ENCODE measurements at places on chromosomes 1 and 21.

DNA sequence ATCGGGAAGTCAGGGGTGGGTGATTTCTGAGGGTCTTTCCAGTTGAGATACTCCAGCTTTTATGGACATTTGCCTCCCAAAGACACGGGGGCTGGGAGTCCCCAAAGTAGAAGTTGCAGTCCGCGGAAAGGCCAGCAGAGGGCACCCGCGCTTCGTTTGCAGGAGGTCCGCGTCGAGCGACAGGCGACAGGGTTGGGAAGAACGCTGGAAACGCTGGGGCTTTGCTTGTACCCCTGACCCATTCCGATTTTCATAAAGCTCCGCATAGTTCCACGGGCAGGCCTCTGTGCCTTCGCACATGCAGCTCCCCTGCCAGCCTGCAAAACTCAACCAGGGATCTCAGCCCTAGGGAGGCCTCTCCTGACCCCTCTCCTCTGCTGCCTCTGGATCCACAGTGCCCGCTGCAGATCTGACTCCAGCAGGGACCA is 44.2 kb upstream of the LAPTM5 start:
- DNase-seq = peak; percentile 79

DNA sequence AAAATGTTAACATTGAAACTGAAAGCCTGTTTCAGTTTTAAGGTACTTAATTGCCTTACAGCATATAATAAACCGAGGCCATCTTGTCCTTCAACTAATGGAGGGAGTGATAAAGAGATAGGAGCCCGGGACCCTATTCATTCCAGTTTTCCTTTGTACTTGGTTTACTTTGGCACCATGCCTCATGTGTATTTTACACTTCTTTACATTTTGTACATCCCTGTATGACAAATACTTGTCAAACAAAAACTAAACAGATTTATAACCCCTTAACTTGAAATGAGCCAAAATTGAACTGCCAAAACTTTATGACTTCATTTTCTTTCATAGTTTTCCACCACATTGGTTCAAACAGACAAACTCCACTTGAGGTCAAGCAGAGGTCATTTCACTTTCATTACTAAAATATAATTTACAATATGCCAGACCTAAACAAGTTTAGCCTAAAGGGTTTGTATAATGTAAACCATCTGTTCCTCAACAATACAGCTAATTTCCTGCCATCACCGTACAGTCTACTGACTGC is 30.9 kb upstream of the UBE2U start:
- DNase-seq = no peak

DNA sequence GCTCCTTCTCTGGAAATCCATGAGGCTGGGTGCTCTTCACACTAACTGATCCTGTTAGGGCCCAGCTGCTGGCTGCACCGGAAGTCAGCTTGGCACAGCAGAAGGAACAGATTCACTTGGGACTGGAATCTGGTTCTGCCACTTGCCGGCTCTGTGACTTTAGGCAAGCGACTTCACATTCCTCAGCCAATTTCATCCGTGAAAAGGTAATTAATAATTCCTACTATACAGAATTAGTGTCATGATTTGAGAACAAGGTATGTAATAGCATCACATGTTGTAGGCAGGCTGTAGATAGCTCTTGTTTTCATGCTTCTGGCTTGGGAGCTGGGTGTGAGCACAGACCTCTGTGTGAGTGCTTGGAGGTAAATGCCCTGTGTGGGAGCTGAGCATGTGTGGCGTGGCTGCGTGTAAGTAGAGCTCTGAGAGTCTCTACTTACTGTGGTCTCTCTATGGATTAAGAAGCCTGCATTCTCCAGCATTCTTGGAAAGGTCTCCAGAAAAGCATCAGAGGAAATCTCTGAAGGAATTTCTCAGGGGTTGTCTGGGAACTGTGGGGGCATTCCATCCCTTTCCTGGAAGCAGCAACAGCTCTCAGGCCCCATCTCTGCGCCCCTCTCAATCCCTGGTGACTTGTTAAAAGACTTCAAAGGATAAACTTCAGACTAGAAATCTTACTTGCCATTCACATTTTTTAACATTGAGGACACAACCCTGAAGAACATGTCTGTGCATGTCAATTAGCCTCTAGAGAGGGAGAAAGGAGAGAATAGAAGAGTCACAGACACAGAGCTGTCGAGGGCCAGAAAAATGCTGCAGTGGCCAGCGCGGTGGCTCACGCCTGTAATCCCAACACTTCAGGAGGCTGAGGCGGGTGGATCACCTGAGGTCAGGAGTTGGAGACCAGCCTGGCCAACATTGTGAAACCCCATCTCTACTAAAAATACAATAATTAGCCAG is 47.7 kb upstream of the PPM1J start:
- DNase-seq = no peak

DNA sequence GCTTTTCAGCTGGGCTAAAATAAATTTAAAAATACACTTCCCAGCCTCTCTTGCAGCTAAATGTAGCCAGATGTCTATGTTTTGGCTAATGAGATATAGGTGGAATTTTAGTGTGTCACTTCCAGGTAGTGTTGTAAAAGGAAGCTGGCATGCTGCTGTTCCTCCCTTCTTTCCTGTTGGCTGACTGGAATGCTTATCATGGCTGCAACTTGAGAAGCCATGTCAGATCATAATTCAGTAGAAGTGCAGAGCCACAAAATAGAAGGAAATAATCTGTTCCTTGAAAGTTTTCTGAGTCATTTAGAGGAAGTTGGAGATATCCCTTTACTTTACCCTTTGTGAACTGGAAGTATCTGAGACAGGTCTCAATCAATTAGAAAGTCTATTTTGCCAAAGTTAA is 10.9 kb upstream of the RBM15 start:
- DNase-seq = no peak

GRCh38 chr1:25657121-25657882 is 40.7 kb downstream of the MAN1C1 start:
- DNase-seq = no peak

DNA sequence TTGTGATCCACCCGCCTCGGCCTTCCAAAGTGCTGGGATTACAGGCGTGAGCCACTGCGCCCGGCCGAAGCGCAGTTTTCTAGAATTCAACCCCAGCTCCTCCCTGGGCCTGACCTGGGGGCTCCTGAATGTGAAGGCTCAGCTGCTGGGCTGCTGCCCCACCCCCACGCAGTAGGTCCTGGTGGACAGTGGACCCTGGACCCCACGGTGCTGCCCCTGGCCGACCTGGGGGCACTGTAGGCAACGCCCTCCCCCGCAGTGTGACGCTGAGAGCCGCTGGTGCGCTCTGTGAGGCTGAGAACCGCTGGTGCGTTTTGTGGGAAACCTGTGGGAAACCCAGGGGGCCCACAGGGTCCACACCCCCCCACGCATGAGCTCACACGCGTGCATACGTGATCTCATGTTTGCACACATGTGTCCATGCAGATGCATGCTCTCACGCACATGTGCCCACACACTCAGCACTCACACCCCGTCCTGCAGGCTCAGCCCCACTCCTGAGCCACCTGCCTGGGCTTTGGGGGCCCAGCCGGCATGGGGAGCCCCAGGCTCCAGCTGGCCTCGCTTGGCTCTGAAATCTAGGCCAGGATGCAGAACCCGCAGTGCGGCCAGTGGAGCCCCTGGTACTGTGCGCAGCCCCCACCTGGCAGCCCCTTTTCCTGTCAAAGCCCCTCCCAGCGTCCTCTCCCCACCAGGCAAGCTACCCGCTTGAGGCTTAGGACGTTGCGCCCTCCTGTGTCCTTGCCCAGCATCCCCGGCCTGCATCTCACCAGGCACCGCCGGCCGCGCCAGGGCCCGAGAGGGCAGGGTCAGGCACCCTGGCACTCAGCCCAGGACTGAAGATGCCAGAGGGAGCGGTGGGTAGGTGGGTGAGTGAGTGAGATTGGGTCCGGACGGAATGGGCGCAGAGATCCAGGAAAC is 67.7 kb downstream of the COL18A1 start:
- DNase-seq = no peak

DNA sequence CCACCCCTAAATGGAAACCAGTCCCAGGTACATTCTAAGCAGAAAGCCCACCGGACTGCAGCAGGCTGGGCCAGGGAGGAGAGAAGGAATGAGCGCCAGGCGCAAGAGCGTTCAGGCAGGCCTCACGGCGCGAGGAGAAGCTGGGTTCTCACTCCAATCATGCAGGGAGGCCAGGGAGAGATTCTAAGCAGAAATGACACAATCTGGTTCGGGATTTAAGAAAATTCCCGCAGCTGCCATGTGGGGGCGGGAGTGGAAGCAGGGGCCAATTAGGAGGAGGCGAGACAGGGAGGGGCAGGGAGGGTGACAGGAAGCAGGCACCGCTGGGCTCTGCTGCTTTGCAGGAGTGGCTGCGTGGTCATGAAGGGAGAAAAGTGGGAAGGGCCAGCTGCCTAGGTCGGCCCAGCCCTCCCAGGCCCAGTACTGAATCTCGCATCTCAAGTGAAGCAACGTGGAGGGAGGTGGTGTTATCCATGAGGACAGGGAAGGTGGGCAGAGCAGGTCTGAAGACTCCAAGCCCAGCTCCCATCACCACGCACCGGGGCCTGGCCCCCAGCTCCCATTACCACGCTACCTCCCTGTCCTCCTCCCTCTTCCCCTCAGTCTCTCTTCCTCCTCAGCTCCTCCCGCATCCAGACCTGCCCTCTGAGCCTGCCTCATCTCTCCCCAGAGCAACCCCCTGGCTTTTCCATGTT is 11.8 kb downstream of the NPHP4 start:
- no peak for DNase-seq

GRCh38 chr21:44815852-44816628 is 1.8 kb downstream of the SUMO3 start:
- DNase-seq = no peak

- DNase-seq = no peak
Measured at GRCh38 chr1:6799499-6799898, 14.2 kb downstream of the CAMTA1 start.

DNA sequence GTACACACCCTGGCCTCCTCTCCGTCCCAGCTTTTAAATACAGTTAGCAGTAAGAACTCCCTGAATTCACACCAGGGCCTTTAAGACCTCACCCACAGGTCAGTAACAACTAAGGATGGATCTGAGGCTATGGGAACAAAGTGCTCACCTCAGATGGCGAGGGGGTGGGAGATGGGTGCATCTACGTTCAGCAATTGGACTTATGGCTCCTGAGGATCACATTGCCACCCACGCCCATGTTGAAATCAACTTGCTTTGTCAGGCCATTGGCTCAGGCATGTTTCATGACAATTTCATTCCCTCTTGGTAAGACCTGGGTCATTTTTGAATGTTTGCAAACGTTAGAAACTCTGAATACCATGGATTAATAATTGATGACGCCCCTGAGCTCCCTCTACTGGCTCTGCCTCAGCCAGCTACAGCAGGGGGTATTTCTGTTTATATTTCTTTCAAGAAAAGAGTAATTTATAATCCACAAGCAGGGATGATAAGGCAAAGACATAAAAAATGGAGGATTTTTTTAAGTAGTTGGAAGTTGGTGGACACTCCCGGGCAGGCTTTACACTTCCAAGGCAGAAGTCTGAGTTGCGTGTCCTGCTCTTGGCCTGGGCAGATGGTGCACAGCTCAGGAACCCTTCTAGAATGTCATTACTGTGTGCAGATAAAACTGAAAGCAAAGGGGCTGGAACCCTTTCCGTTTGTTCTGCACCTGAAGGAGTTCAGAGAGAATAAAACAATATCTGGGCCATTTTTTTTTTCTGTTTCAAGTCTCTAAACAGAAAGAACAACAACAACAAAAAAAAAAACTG is 13.7 kb upstream of the LBR start:
- DNase-seq = peak; percentile 73

GRCh38 chr1:166479052-166479631 is 312.3 kb upstream of the FAM78B start:
- no peak for DNase-seq

GRCh38 chr1:164064501-164064900 is 494.5 kb upstream of the PBX1 start:
- no peak for DNase-seq

GRCh38 chr1:205840146-205840923 is 9.6 kb downstream of the PM20D1 start:
- DNase-seq = no peak

GRCh38 chr1:161227196-161227871 is 1.5 kb downstream of the TOMM40L start:
- peak; percentile 61 for DNase-seq

DNA sequence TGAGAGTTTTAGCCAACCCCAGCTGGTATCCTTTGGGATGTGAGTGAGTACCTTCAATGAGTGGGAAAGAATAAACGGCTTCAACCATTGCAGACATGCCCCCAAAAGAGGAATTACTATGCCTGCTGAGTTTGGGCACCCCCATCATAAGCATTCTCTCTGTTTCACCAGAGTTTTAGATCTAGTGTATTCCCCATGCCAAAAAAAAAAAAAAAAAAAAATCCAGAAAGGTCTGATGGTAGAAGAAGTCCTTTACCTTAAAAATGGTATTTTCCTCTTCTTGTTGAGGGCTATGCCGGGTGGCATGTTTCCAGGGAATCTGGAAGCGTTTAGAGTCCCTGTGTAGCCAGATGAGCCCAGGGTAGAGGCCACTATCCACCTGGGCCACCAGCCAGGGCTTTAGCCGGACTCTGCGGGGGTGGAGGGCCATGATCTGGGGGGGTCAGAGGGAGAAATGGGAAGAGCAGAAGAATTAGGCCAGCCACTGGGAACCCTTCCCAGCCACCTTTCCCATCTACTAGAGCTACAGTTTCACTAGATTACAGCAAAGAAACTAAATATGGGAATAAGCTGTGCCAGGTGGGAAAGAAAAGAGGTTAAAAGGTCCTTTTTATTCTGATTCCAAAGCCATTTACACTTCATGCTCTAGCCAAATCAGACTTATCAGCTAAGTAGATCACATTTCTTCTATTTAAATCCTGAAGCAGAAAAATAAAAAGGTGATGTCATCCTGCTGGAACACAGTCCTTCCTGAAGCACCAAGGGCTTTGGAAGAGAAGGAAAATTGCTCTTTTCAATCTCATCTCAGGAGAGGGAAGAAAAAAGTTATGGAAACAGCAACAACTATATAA is 4.7 kb downstream of the IRF6 start:
- DNase-seq = no peak

- no peak for DNase-seq
Measured at GRCh38 chr1:64308866-64309265, 105.4 kb downstream of the UBE2U start.

- no peak for DNase-seq
Measured at GRCh38 chr21:31133243-31133830, 95.1 kb upstream of the KRTAP19-8 start.

- DNase-seq = peak; percentile 32
Measured at GRCh38 chr1:76901158-76901767, 34.0 kb downstream of the ST6GALNAC5 start.

- no peak for DNase-seq
Measured at GRCh38 chr1:97192872-97193572, 471.4 kb downstream of the PTBP2 start.

- DNase-seq = no peak
Measured at GRCh38 chr1:246114369-246114768, 392.7 kb downstream of the SMYD3 start.

Measured in HuH-7 (cell line).